ENCODE measurements at places on chromosomes 13 and 19. TPM values are rescaled to one million over a fixed set of nuclear protein-coding genes. Genes with fewer than 3 reads are reported as not detected.

DNA sequence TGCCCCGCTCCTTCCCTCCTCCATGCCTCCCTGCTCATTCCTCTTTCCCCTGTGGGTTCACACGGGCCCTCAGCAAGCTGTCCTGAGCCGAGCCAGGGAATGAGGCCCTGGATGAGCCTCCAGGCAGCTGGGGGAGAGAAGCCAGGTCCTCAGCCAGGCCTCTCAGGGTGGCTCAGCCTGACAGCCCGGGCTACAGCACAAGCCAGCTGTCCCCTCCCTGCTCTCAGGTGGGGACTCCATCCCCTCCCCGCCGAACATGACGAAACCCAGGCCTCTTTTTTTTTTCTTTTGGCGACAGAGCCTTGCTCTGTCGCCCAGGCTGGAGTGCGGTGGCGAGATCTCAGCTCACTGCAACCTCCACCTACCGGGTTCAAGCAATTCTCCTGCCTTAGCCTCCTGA is 40.0 kb upstream of the MATK start:
- DNase-seq: no peak

GRCh38 chr19:51571599-51571998 is 516 bp downstream of the ZNF175 start:
- DNase-seq: no peak

DNA sequence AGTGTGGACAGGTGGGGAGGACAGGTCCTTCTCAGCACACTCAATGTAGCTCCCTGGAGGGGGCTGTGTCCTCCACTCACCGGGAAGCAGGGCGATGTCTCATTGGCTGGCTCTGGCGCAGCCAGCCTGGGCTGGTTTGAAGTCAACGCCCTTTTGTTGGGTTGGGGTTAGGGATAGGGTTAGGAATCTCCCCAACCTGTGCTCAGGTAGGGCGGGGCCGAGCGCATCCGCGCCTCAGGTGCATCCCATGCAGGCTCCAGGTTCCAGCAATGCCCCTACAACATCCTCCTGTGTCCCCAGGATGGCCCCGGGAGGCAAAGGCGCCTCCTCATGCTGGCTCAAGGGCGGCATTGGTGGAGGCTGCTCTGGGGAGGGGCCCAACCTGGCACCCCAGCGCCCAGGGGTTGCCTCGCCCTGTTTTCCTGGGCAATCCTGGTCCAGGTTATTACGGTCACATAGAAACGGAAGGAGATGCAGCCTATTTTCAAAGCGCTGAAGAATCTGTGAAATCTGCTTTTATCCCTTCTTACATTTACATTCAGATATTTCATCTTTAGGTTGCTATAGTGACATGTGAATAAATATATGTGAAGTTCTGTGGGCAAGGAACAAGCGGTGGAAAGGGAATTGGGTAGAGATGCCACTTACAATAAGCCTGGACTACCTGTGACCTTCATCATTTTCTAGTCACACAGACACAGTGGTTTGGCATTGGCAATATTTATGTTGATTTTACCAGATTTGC is 74.3 kb downstream of the TM9SF2 start:
- DNase-seq: no peak

DNA sequence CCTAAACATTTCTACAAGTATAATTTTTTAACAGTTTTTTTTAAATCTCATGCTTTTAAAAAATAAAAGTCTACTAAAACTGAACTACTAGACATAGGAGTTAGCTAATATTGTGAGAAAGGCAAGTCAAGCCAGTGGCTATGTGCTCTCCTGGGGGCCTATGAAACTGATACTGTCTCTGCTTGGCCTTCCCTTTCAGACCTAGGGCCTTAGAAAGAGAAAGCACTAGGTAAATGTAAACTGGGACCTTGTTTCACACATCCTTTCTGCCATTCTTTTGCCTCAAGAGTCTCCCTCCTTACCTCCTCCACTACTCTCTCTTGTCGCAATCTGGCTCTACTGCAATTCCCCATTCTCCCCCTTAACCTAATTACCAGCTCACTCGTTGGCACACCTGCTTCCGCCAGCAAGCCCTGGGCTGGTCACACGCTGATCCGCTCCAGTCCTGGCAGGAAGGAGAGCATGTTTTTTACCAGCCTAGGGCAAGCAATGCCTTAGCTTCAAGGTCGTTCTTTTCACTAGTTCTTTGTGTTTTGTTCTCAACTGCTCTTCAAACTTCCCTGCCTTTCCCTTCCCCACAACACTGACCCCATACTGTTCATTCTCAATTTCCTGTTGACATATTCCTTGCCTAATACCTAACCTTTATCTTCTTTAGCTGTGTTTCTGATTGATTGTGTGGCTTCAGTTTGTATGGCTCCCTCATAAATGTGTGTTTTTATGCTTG is 23.1 kb downstream of the TBC1D4 start:
- DNase-seq: peak; percentile 76

DNA sequence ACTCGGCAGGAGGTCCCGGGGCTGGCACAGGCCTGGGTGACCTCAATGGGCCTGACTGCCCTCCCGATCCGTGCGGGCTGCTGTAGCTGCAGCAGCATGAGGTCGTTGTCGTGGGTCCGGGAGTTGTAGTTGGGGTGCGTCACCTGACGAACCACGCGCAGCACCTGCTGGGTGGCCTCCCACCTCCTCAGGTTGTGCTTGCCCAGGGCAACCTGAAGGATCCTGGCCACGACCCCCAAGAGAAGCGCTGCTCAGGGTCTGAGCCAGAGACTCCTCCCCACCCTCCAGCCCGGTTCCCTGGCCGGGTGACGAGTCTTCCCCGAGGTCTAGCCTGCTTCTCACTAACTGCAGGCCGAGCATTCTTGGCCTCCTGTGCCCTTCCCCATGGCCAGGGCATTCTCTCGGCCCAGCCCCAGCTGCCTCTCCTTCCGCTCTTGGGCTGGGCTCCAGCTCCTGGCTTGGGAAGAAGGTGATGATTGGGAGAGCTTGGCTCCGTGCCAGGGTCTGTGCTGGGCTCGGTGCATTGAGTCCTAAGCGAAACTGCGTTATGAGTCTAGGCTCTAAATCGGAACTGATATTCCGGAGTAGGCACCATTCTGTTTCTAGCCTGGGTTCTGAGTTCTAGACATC is 3.1 kb downstream of the KLK14 start:
- no peak for DNase-seq

DNA sequence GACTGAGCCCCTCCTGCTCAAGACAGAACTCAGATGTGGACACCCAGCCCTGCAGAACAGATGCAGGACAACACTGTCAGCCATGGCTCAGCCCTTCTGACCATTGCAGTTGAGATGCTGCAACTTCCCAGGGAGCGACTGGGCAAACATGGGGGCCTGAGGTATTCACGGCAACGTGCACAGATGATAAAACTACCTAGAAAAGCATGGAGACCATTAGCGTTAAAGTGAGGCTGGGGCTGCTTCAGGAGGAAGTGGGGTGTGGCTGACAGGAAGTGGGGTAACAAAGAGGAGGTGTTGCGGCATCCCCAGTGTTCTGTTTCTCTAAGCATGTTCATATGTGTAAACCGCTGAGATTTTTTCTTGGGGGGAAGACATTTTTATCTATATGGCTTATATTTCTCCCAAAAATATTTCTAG is 1.3 kb upstream of the SIGLEC9 start:
- DNase-seq: peak; percentile 48

GRCh38 chr13:87678372-87678752 is 7.2 kb downstream of the SLITRK5 start:
- no peak for DNase-seq

The VAV1 gene
- 8.7 TPM for total RNA-seq

The GRIK5 gene
- 0.32 TPM for total RNA-seq

The ATP4B gene
- not detected for total RNA-seq

The PRR19 gene
- 1.9 TPM for total RNA-seq

The DHDH gene
- total RNA-seq: not detected

The FOXA3 gene
- total RNA-seq: not detected

The HCST gene
- 3.1 TPM for total RNA-seq
